Uterus (tissue), 4 donors: ENCODE measurements at places on chromosomes 5 and 9. TPM values are rescaled to one million over a fixed set of nuclear protein-coding genes. Genes with fewer than 3 reads are reported as not detected.

DNA sequence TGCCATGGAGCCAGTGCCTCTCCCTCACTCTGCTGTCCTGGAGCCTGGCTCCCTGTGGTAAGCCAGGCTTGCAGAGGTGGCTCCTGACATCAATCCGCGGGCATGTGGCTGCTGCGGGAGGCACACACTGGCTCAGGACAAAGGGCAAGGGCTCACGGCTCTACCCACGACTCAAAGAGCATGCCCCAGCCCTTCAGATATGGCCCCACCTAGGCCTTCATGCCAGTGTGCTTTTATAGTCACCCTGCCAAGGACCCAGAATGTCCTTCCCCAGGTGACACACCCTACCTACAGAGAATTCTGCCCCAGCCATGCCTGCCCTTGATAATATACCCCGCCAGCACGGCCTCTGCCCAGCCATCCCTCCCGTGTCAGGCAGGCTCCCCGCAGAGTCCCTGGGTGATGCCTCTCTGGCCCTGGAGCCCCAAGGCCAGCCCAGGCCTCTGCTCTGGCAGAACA, 1.6 kb downstream of the MGAT4B start:
- no peak for DNase-seq

- no peak for DNase-seq
Measured at GRCh38 chr9:125323615-125324014, 62.0 kb downstream of the GAPVD1 start.

GRCh38 chr9:123069010-123069481, 35.6 kb downstream of the GPR21 start:
- no peak for DNase-seq

- no peak for DNase-seq
Measured at GRCh38 chr9:84939774-84940173, 270.2 kb downstream of the NTRK2 start.

The SPTLC1 gene
- 67.8 TPM for total RNA-seq

The FABP6 gene
- not detected for total RNA-seq
